ENCODE measurements at places on chromosomes 16 and 17.

DNA sequence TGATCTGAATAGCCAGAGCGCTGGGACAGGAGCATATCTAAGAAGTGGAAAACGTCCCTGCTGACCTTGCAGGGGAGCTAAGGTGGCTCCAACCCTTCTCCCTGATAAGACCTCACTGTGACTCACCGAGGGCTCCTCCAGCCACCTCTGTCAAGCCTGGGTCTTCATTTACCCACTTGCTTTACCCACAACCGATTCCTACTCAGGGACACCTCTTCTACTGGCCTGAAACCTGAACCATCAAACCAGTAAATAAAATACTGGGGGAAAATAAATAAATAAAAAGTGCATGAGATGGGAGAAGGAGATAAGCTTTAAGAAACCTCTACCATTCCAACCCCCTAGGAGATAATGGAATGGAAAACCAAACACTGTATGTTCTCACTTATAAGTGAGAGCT lies 80.2 kb upstream of the ALOX12 start:
- no peak for DNase-seq

DNA sequence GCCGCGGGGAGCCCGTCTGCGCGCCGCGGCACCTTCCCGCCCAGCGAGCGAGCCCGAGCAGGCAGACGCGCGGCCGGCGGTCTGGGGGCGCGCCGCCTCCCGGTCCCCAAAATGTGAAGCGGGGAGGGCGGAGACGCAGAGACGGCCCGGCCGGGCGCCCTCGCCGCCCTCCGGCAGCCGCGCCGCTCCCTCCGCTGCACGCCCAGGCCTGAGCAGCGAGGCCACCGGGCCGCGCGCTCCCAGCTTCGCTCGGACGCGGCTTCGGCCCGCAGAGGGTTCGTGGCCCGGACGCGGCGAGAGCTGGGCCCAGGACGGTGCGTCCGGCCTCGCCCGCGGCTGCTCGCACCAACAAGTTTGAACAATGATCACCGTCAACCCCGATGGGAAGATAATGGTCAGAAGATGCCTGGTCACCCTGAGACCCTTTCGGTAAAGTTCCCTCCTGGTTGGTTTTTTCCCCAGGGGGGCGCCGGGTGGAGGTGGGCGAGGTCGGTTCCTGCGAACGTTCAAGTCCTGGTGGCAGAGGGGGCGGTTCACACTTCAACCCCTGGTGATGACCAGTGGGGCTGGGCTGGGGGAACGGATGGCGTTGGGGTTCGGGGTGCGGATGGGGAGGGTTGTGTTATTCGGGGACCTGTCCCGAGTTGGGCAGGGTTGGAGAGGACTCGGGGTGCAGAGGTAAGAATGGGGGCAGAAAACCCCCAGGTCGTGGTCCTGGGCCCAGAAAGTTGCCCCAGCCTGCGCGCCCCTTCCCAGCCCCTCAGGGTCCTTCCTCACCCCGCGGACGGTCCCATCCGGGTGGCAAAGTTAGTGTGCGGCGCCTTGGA lies 678 bp downstream of the MGAT5B start:
- no peak for DNase-seq

DNA sequence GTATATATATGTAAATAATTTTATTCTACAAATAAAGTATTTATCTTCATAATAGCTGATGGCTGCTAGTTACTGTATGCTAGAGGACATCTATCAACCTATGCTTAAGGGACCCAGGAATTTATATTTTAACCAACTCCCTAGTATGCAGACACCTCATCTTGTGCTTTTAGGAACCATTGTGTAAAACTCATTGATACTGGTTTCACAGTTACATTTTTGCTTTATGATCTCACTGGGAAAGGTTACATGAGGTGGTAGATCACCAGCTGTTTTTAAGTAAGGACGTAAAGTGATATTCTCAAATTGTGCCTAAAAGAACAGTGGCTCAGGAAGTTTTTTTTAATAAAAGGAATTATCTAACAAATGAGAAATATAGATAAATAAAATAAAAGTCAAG lies 56.4 kb downstream of the VMP1 start:
- peak; percentile 96 for DNase-seq

GRCh38 chr16:21611198-21611555 lies 11.8 kb downstream of the METTL9 start:
- peak; percentile 52 for DNase-seq

- no peak for DNase-seq
Measured at GRCh38 chr16:28185696-28186095, 26.1 kb downstream of the XPO6 start.

GRCh38 chr17:45098869-45099616 lies 33.3 kb downstream of the PLCD3 start:
- peak; percentile 68 for DNase-seq
